ENCODE measurements at places on chromosomes 7 and 10. TPM values are rescaled to one million over a fixed set of nuclear protein-coding genes. Genes with fewer than 3 reads are reported as not detected.

The KIFBP gene
- 16.7 TPM for total RNA-seq

The ACADSB gene
- total RNA-seq, result 23.3 TPM

The CNPY1 gene
- total RNA-seq, result not detected

The POP7 gene
- total RNA-seq, result 67.6 TPM

The GPER1 gene
- 0.46 TPM for total RNA-seq

The C10orf67 gene
- not detected for total RNA-seq

The A1CF gene
- not detected for total RNA-seq

The CDHR3 gene
- 0.80 TPM for total RNA-seq

The WDR86 gene
- total RNA-seq, result not detected

The VSIR gene
- total RNA-seq, result 61.9 TPM

The ACTL6B gene
- not detected for total RNA-seq

The IDI2 gene
- total RNA-seq, result not detected

The MET gene
- total RNA-seq, result 1.5 TPM

The CYP2E1 gene
- total RNA-seq, result 0.16 TPM

DNA sequence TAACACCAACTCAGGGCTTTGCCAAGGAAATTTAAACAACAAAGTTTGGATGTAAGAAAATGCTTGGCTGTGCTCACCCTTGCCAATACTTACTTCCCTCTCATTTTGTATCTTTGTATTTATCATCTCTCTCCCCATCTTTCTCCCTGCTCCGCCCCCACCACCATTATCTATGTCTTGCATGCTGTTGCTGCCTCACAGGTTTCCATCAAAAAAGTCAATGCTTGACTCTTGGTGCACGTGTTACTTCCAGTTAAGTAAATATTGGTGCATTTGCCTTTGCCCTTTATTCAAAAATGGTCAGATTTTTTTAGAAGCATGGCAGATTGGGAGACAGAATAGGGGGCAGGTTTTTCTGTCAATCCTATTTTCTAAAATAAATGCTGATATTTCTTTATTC lies 626.0 kb downstream of the ACTR3B start:
- no peak for DNase-seq

DNA sequence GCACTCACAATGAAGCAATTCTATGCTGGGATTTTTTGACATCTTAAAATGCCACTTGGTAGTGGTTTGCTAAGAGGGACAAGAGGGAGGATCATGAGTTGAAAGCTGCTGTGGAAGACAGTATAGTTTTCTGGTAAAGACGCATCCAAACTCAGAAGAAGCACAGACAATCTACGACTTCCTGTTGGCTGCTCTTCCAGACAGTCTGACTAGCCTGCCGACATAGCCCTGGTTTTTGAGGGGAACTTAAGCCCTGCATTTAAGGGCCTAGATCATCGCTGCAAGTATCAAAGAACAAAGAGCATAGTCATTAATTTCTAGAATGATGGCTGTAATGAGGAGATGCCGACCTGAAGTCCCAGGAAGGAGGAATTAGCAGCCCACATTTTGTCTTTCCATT lies 99.9 kb upstream of the IKZF1 start:
- no peak for DNase-seq

- DNase-seq, result no peak
Measured at GRCh38 chr7:107622894-107623293, 37.7 kb upstream of the SLC26A4 start.

- no peak for DNase-seq
Measured at GRCh38 chr7:97064020-97064419, 39.4 kb upstream of the DLX5 start.

DNA sequence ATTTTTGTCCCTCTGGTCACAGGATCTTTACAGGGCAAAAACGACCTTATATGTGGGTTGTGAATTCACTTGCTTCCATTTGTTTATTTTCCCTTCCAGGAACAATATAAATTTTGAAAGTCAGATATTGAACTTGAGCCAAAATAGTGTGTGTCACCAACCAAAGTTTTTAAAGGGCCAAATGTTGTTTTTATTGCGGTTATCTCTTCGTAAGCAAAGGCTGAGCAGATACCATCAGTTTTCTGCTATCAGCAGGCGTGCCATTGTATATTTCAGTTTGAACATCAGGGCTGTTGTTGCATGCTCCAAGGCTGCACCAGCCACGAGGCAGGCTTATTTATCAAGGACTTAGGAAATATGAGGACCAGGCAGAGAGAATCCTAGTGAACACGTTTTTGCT lies 160.3 kb downstream of the PAXIP1 start:
- DNase-seq, result no peak

- no peak for DNase-seq
Measured at GRCh38 chr10:113911839-113912238, 57.4 kb downstream of the NHLRC2 start.

- no peak for DNase-seq
Measured at GRCh38 chr7:30543813-30544525, 39.3 kb upstream of the GGCT start.

DNA sequence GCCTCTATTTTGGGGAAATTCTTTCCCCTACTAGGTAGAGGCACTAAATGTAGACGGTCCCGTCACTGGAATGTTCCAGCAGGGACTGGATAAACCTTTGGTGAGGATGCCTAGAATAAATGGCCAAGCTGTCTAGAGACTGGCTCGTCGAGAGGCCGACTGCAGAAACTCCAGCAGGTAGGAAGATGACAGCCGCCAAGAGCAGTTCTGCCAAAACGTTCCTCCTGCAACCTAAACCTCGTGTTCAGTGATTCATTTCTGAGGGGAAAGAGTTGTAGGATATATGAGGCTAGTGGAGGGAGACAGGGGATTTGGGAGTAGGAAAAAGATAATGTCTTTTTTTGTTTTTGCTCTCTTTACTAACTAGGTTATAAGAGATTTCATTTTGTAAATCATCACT lies 184.7 kb upstream of the GDF10 start:
- DNase-seq, result no peak

DNA sequence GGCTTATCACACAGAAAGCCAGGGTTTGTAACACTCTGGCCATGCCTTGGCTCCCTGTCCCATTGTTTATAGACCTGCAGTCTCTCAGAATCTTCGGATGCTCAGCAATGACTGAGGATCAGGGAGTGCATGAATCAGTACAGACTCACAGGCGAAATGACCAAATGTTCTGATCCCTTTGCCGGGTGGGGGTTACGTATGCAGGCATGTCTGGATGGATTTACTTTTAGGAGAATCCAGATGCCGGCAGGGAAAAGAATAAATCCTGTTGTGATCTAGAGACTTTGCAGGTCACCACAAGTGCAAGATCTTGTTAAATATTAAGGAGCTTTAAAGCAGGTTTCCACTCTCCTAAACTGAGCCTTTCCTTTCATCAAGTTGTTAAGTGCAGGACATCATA lies 149.5 kb downstream of the SFMBT2 start:
- no peak for DNase-seq

- no peak for DNase-seq
Measured at GRCh38 chr10:79203833-79204232, 135.1 kb downstream of the ZMIZ1 start.

DNA sequence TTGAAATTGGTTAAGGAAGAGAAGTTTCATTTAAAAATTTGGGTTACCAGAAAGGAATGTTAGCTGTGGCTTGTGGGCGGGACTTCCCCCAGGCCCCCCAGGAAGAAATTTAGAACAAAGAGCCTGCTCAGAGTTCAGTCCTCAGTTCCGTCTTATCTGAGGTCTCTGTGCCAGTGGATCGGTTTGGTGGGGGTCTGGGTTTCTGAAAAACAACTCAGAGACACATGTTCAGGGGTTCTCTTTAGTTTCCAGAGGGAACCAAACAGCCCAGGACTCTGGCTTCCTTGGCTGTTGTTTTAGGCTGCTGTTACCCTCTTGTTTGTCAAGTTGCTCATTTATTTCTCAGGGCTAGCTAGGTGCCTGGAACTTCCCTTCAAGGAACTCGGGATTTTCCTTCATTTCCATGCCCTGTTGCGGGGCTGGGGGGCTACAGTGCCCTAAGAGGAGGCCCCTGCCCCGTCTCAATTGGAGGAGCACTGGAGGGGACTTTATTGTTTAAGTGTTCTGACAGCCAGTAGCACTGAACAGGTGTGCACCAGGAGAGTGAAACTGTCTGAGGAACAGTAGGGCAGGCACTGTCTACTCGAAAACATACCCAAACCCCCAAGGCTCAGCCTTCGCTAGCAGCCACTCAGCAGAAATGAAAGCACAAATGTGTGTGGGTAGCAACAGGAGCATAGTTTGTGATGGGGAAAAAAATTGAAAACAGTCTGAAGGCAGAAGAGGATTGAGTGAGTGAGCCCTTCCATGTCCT lies 59.9 kb downstream of the ALOX5 start:
- DNase-seq, result no peak

DNA sequence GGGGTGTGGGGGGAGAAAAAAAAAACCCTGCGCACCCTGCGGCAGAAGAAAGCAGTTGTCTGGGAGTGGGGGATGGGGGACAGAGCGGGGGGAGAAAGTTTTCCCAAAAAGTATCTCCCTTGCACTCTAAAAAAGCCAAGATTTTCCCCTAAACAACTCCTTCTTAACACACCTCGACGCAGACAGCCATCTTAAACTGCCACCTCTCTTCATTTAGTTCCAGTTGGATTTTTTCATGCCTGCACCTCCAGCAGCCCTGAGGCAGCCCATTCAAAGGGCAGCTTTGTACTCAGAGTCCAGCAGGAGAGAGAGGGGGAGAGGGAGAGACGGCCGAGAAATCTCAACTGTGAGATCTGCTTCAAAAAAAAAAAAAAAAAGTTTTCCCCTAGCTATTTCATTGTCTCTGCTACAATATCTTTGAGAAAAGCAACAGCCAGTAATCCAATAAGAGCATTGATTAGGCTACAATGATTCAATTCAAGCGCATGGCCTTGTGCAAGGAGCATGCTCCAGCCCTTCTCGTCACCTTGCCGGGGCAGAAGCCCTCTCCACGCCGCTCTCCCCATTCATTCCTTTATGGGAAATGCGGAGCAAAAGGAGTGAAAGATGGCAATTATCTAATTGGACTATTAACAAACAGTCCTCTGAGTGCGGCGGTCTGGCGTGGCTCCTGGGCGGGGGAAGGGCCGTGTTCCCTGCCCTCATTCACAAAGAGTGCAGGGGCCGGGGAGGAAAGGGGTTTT lies 939 bp upstream of the VAX1 start:
- no peak for DNase-seq

DNA sequence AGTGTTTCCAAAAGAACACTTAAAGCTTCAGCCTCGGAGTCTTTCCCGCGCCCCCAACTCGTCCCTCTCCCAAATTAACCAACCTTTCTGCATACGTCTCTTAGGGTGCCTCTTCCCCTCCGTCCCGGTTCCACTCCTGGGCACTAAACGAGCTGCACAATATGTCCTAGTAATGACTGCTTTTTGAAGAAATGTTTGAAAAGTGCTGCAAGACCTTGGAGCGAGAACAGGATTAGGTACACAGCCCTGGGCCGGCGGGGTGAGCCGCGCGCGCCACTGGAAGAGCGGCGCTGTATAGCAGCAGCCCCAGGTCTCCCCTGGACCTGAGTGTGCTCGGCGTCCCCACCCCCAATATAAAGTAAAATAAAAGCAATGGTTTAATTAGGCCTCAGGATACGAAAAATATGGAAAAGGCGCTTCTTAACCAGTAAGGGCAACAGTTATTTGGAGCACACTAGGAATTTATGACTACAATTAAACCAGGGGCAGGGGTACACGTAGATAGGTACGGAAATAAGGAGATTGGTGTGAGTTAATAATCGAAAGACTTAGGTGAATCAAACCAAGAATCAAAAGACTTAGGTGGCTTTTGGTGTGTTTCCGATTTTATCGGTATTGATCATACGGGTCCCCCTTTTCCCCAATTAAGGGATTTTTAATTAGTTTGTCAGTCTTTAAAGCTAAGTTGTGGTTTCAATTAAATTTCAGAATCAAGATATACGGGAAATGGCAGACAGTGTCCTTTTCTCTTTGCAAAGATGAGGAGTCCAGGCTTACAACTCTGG lies 1.9 kb downstream of the TET1 start:
- no peak for DNase-seq

DNA sequence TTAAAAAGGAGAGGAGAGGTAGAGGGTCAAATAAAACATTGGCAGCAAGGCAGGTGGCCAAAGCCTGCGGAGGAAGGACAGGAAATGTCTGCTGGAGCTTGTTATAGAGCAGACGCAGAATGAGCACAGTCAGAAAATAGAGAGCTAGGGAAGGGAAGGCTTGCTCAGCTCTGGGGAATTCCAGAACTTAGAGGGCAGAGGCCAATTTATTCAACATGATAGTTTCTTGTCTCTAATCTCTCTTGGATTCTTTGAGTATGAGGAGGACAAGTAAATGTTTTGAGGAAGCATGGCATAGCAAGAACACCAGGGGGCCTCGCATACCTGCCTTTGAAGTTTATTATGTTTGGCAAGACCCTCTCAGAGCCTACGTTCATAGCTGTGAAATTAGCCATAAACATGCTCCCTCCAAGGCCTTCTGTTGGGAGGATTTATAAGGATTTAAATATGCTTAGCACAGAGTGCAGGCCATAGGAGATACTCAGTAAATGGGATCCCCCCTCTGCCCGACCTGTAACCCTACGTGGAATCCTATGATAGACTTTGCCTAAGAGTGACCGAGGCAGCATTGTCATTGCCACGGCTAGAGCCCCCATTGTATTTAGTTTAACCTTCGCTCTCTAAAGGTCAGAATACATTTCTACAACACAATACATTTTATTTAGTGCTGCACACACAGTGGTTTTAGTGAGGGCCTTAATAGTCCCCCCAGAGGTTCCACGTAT lies 293.9 kb downstream of the CCDC3 start:
- DNase-seq, result no peak

GRCh38 chr7:27611059-27611458 lies 51.6 kb downstream of the HIBADH start:
- DNase-seq, result no peak

- DNase-seq, result no peak
Measured at GRCh38 chr7:17524746-17525145, 226.3 kb downstream of the AHR start.

GRCh38 chr7:23654508-23654907 lies 25.5 kb upstream of the FAM221A start:
- DNase-seq, result no peak

GRCh38 chr7:22944022-22944421 lies 69.9 kb downstream of the HYCC1 start:
- DNase-seq, result no peak

Measured in activated T-helper 2 cell treated with anti-CD3 and anti-CD28 coated beads, Interferon-gamma antibody, Interleukin-2, Interleukin-4, amounts not matched to agents 10 μg/mL and 5 μg/mL and 100 μg/mL, durations not matched to agents 14 hours and 24 hours and 36 hours (primary cell).